Myometrial cell (primary cell): ENCODE measurements at places on chromosomes 4 and X. TPM values are rescaled to one million over a fixed set of nuclear protein-coding genes. Genes with fewer than 3 reads are reported as not detected.

The USP51 gene
- 0.58 and 1.2 TPM in 2 replicates for total RNA-seq

The AMBN gene
- not detected in 2 replicates for total RNA-seq

The GATA1 gene
- not detected in 2 replicates for total RNA-seq

The AMTN gene
- not detected in 2 replicates for total RNA-seq

The USP17L24 gene
- total RNA-seq: not detected in 2 replicates
